ENCODE measurements at places on chromosomes 12 and 14.

- DNase-seq, result no peak
These were observed 10.9 kb upstream of the KRT77 start for GRCh38 chr12:52713960-52714886.

DNA sequence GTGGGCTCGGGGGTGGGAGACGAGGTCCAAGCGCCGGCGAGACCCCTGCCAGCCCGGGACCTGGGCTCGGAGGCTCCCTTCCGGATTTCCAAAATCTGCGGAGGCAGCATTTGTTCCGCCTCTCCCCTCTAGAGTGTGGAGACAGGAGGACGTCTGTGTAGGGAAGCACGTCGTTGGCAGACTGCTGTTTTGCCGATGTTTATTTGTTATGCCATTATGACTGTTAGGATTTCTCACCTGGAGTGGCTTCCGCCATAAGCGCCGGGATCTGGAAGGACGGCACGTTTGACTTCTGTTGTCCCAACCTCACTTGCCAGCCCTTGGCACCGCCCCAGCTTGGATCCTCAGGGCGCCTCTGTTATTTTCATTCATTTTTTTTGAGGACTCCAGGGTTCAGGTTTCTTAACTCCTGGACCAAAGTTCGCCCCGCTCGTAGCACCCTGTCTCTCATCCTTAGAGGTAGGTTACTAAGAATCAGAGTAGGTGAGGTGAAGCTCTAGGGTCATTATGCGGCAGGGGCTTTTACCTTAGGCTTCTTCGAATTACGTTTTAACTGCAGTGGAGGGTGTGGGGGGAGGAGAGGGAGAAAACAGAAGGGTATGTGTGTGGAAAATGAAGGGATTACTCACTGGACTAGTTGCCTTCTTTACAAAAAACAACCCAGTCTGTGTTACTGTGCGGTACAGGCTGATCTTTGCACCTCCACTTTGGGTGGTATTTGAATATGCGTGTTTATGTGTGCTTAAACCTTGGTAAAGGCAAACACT, 547 bp upstream of the PYGL start:
- DNase-seq, result peak; percentile 73

- DNase-seq, result no peak
These were observed 22.8 kb downstream of the PPP1R12A start for GRCh38 chr12:79911889-79912656.

DNA sequence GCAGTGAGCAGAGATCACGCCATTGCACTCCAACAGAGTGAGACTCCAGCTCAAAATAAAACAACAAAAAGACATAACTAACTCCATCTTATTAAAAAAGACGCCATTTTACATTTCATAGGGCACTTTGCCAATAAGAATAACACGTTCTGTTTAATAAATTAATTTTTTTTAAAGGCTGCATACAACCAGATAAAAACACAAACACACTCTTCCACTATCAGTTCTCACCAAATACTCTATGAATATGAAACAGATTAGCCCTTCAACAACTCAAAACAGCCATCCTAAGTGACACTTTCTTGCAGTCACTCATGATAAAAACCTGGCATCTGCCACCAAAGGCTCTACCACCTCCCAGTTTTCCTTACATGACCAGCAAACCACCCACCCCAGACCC, 16.1 kb downstream of the AICDA start:
- no peak for DNase-seq

DNA sequence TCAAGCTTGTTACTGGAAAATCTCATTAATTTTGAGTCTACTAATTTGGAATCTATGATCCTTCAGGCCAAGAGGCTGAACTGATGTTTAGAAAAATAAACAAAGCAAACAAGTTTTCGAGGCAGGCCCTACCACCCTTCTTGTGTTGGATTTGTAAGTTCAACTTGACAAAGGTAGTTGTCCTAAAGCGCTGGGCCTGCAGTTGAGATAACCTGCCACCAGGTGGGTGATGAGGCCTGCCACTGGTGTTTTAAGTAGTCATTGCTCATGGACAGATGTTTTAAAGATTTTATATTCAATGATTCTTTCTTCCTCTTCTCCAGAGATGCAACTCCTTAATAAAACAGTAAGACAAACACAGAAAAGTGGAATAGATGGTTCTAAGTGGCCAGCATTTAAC, 19.4 kb downstream of the ACVRL1 start:
- DNase-seq, result no peak

DNA sequence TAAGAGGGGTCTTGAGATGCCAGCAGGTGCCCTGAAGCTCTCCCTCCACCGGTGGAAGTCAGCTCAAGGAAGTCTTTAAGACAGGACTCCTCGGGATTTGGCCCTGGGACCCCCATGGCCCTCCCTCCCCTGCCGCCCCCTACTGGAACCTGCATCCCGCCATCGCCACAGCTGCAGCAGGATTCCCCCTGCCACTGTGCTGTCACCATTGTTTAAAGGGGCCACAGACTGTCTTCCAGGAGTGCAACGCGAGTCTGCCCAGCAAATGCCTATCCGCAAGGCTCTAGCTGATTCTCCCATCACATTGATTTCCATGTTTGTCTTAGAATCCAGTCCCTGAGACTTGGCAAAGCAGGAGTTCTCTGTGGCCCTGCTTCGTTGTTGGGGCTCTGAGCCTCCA, 770.8 kb upstream of the ALG10B start:
- DNase-seq, result no peak

DNA sequence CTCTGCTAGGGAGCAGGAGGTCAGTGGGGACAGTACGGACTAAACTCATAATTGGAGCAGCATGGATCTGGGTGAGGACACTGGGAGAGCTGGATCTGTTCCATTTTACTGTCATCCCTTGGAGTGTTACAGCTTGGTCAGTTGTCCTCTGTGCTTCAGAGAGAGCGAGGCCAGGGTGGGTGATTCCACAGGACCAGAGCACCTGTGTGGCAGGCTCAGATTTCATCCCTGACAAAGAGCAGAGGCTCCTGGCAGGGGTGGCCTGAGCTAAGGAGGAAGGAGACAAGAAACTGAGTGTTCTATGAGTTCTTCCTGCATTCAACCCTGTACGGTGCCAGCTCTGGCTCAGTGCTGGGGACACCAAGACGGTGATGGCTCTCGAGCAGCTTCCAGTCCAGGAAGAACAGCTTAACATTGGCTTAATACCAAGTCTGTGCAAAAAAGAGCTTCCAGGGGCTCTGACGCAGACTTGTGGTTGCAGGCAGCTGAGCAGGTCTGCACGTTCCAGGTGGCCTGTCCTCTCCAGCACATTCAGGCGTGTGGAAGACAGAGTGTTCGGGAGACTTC, 8.4 kb upstream of the PGF start:
- no peak for DNase-seq

GRCh38 chr12:88241862-88242570, 99.9 kb downstream of the TMTC3 start:
- no peak for DNase-seq

GRCh38 chr14:70555890-70556289, 21.1 kb upstream of the ADAM20 start:
- no peak for DNase-seq

- DNase-seq, result no peak
These were observed 100.1 kb upstream of the PDE3A start for GRCh38 chr12:20268121-20268732.

DNA sequence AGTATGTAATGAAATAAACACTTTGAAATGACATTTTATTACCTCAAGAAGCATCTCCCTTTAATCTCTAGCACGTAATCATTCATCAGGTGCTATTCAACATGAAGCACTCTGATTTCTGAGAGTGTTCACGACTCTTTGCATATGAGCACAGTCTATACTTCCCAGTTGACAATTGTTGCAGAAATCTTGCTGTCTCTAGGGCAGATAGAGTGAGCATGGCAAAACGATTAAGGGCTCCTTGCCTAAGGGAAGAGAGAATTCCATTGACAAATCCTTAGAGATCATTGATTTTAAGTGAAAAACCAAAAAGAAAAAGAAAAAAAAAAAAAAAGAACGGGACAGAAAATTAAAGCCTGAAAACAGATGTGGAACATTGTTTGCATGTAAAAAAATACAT, 107.6 kb downstream of the C12orf50 start:
- no peak for DNase-seq

DNA sequence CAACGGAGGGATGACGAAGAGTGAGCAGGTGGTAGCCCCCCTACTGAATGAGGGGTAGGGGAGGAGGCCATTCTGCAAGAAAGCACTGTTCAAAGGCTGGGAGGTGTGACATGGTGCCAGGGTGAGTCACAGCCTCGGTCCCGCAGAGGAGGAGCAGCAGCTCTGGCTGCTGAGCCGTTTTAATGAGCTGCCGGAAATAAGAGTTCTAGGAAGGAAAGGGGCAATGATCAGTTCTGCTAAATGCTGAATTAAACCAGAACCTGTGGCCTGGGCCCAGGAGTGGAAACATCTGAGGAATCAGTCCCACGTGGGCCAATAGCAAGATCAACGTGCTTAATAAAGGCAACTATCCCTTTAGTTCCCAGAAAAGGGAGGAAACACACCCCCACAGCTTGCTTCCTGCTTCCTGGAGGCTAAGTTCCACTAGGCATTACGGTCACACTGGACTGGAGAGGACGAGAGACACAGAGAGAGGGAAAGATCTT, 3.6 kb downstream of the ABCD4 start:
- DNase-seq, result no peak

- no peak for DNase-seq
These were observed 8.0 kb upstream of the SSTR1 start for GRCh38 chr14:38199739-38200138.

- no peak for DNase-seq
These were observed 129.4 kb upstream of the DNM1L start for GRCh38 chr12:32549675-32550079.

GRCh38 chr14:21894003-21894897, 220.6 kb upstream of the OR4E1 start:
- DNase-seq, result no peak

- no peak for DNase-seq
These were observed 781.4 kb upstream of the TMEM132C start for GRCh38 chr12:127485528-127485927.

GRCh38 chr12:111405859-111406473, at the start of gene SH2B3:
TSS of gene SH2B3 (plus strand) at chr12:111405923. CDS start at chr12:111418146, 12,223 bp downstream.
- DNase-seq, result no peak

DNA sequence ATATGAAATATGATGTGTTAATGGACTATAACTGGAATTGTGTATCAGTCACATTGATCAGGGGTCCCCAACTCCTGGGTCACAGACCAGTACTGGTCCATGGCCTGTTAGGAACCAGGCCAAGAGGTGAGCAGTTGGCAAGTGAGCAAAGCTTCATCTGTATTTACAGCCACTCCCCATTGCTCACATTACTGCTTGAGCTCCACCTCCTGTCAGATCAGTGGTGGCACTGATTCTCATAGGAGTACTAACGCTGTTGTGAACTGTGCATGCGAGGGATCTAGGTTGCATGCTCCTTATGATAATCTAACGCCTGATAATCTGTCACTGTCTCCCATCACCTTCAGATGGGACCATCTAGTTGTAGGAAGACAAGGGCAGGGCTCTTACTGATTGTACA, 72.3 kb downstream of the CDK17 start:
- no peak for DNase-seq

DNA sequence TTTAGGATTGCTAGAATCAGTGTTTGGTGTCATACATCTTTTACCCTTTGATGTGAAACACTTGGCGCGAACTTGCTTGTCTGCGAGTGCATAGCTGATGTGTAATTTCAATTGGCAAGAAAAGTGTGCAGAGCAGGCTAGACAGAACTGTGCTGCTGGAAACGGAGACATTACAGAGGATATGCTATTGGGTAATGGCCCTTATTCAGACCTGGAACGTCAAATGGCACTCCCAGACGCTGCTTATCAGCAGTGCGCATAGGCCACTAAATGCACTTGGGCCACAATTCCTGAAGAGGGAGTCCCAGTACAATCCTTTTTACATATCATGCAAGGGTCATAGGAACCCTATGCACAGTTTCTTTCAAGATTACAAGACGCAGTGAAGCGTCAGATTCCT, 15.7 kb upstream of the SLC10A1 start:
- DNase-seq, result no peak

DNA sequence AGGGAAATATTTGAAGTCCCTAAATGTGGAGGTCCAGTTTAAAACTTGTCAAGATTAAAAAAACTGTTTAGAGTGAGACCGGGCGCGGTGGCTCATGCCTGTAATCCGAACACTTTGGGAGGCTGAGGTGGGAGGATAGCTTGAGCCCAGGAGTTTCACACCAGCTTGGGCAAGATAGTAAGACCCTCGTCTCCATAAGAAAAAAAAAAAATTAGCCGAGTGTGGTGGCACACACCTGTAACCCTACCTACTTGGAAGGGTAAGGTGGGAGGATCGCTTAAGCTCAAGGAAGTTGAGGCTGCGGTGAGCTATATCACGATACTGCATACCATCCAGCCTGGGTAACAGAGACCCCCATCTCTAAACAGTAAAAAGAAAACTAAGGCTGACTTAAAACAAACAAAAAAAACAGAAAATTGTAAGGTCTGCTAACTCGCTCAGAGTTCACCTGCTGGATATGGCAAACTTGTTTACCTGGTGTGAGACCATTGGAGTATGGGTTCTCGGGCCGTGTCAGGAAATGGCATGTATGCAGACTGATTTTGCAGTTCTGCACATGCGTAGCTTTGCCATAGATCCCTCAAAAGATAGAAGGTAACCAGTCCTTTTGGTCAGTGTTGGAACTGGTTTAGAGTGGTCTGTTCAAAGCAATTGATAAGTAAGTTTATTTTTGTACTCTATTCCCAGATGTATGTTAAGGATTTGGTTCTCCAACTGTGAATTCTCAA, 2.1 kb downstream of the RNF10 start:
- DNase-seq, result no peak

GRCh38 chr14:76467711-76468155, 91.8 kb downstream of the ESRRB start:
- no peak for DNase-seq

- no peak for DNase-seq
These were observed 74.6 kb downstream of the GXYLT1 start for GRCh38 chr12:42070036-42070435.

Data from NCI-H2029 treated with DMSO at 0.1 percent for 48 hours (cell line).